ENCODE measurements at places on chromosomes 1 and 21.

DNA sequence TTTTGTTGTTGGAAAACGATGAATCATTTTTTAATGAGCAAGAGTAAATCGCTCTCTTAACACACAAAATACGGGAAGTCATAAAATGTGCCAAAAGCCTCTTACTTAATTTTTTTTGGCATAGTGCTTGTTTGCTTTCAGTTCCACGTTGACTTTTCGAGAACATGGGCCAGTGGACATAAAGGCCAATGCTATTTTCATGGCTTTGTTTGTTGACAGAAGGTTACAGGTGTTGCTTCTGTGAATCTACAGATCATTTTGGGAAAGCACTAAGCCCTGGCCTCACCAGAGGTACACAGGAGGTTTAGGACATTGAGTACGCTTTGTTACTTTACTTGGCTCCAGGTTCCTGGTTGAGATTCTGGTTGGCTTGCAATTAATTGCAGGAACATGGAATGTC is 199.4 kb upstream of the HMCN1 start:
- DNase-seq: no peak

GRCh38 chr1:240084337-240084736 is 7.3 kb upstream of the FMN2 start:
- no peak for DNase-seq

- DNase-seq: no peak
Measured at GRCh38 chr1:27956761-27957160, 3.0 kb upstream of the XKR8 start.

- no peak for DNase-seq
Measured at GRCh38 chr1:81437213-81437612, 363.5 kb upstream of the ADGRL2 start.
